Stimulated activated CD8-positive, alpha-beta memory T cell treated with anti-CD3 and anti-CD28 coated beads, Interleukin-2, amount 100 ng/mL, for 1 hour (primary cell): ENCODE measurements at places on chromosomes 1 and 21.

- DNase-seq, result no peak
Observed at GRCh38 chr1:177665935-177666334, 303.9 kb downstream of the SEC16B start.

- DNase-seq, result no peak
Observed at GRCh38 chr1:65830306-65830705, 37.6 kb downstream of the PDE4B start.

GRCh38 chr1:43582162-43582566, 51.5 kb downstream of the PTPRF start:
- DNase-seq, result peak; percentile 3

DNA sequence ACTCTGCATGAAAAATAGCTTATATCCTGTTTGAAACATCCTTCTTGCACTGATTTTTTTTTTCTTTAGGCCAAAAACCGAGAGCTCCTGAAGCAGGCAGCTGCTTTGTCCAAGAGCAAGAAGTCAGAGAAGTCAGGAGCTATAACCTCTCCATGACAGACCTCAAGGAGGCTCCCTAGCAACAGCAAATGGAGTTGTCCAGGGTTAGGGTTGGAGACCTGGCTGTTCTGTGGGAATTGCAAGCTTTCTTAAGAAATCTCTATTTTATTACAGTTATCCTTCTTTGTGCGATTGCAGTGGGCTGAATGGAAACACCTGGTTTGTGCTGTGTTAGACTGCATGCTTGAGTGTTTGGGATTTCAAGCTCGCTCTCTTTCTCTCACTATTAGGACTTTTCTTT, 12.6 kb upstream of the STX12 start:
- no peak for DNase-seq

DNA sequence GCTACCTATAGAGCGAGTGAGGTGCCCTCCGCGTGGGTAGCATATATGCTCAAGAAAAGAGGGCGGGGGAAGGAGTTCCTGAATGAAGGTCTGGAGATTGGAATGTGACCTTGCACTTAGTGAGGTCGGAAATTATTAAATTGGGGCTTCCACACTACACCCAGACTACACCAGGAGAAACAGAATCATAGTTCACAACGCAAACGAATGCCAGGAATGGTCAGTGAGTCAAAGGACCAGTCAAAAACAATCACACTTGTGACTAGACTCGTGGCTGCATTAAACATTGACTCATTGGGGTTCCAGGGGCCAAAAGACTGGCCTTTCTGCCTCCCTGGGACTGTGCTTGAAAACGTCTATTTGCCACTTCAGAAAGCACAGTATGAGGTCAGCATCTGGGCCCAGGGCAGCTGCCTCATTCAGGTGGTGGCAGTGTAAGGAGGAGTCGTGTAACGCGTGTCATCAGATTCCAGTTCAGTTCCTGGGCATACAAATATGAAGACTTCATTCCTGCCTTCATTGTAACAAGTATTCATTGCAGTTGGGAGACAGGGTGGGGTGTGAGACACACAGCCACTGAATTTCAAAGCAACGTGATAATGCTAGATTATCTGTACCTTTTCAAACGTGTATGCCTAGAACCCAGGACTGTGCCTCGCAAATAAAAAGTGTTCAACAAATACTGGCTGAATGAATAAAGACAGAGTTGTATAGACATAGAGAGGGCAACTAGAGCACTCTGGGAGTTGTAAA, at the start of gene YOD1:
Gene YOD1, minus strand, starts transcription at position 18 of the 753 bp plus-strand sequence. CDS start 178 bp downstream, outside the sequence.
- DNase-seq, result no peak

DNA sequence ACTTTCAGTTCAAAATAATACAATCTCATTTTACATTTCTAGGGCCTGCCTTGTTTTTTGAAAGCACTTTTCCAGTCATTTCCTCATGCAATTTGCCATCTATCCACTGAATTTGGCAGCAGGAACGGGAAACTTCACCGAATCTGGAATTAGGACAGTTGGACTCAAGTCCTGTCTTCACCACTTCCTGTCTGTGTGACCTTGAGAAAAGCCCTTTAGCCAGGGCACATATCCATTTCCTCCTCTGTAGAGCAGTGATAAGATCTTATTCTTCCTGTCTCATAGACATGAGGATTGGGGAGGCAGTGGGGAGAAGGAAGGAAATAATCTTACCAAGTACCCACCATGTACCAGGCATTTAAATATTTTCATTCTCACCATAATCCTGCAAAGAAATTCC, 12.0 kb downstream of the VAV3 start:
- DNase-seq, result no peak

DNA sequence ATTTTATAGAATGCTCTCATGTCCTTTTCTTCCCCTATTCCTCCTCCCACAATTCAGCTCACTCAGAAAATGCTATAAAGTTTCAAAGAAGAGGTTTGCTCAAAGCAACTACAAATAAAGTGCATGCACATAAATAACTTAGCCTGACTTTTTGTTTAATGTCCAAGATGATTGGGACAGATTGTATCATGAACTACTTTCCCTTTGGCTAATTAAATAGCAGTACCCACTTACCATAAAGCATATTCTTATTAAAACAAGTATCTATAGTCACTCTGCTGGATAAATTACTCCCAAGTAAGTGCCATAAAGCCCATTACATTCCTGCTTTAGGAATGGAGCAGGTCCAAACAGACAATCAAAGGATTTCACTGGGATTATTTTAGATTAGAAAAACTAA, 576.0 kb downstream of the LMO4 start:
- DNase-seq, result no peak

DNA sequence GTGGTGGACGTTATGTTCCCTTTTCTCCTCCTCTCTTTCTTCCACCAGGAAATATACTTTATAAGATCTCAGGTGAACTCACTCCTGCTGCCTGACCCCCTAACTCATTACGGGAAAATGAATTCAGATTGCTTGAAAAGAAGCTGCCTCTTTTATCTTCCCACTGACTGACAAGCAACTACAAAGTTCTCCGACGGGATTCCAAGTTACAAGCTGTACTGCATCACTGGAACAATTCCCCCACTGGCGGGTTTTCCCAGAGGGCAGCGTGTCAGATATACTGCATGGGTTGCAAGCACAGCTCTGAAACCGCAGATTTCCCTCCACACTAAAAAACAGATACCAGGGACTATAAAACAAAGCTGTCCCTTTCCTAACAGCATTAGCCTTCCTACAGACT, 390.6 kb downstream of the KCTD3 start:
- no peak for DNase-seq

DNA sequence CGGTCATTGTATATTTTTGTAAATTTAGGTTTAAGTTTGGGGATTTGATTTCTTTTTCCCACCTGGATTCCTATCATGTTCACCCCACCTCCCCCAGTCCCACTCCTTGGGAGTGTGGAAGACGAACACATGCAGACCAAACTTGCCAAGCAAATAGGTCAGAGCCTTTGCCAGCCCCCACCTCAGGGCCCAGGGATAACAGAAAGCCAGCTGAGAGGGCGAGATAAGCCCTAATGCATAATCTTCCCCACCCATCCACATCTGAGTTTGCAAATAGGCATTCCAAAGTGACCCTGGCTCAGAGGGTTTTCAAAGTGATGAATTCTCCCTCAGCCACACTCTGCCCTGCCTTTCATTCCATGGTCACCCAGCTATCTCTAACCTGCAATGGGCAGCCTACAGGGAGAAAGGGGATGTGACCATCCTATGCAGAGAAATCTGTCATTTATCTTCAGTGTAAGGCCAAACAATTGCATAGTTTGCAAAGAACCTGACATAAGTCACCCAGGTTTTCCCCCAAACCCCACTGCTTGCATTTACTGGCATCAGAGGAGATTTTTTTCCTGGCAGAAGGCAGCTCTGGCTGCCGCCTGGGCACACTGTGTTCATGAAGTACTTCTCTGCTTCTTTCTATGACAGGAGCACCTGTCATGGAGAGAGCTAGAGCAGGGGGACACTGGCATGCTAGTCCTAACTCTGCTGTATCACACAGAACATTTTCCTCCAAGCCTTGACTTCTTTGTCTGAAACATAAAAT, 69.0 kb upstream of the NFIA start:
- no peak for DNase-seq

DNA sequence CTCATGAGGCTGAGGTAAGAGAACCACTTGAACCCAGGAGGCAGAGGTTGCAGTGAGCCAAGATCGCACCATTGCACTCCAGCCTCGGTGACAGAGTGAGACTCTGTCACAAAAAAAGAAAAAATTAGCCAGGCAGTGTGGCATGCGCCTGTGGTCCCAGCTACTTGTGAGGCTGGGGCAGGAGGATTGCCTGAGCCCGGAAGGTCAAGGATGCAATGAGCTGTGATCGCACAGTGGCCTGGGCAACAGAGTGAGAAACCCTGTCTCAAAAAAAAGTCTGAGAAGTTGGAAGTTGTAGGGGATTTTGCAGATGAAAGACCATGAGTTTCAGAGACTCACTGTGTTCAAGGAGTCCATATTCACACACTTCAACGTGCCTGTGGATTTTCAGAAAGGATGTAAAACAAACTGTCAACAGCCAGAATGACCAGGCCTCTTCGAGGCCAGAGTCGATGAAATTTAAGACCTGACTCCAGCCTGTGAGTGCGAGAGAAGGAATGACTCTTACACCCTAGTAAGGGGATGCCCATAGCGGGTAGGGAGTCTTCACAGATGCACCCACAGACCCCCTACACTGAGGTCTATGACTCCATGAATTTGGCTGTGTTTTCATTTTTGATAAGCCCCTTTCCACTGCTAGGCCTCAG, 2.2 kb downstream of the S100A13 start:
- no peak for DNase-seq

DNA sequence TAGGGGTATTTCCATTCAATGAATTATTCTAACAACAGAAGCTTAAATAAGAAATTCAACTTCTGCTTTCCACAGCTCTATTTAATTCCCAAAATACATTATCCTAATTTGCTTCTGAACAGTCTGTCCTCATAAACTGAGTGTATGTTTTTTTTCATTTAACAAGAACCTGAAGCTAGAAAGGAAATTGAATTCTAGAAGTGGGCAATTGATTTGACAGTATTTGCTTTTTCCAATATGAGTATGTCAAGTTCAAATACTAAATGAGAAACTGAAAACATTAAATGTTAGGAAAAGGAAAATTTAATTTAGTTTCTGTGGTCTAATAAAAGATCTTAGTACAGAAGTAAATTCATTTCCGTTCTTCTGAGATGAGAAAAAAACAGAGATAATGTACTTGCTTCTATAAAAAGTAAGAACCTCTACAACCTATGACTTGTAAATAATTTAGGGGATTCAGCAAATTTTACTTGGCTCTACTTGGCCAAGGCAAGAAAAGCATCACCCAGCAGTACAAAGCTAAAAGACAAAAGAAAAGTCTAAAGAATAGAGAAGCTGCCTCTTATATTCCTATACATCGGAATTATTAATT, 31.1 kb downstream of the RAB3GAP2 start:
- DNase-seq, result no peak

DNA sequence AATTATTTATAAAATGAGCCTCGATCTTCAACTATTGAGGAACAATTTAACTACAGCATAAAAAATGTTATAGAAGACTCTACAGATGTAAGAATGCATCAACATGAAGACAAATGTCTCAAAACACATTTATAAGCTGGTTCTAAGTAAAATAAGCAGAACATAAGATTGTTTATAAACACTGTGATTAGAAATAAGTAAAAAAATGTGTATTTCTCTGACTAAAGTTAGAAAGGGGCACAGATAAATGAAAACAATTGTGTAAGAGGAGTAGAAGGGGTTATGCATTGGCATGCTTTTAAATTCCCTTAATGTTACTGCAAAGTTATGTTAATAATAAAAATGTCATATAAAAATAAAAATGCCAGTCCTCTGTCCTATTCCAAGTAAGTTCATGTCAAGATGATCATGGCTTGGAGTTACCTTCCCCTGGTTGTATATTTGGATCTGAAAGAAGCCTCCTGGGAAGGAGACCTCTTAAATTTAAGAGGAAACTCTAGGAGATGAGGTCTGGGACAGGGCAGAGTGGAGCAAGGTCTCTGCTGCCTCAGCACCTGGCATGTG, 70.2 kb upstream of the FAM20B start:
- DNase-seq, result no peak

- no peak for DNase-seq
Observed at GRCh38 chr21:43352154-43352537, 74.8 kb downstream of the SIK1 start.

GRCh38 chr21:46000731-46001641, 19.4 kb downstream of the COL6A1 start:
- DNase-seq, result no peak

GRCh38 chr1:12435639-12436344, 182.2 kb downstream of the DHRS3 start:
- DNase-seq, result no peak
